ENCODE measurements at places on chromosomes 4 and X.

- peak; percentile 3 for DNase-seq
These were observed 377.1 kb upstream of the HS3ST1 start for GRCh38 chr4:11805842-11806241.

GRCh38 chrX:126489116-126489695 lies 63.4 kb downstream of the DCAF12L1 start:
- DNase-seq, result no peak

DNA sequence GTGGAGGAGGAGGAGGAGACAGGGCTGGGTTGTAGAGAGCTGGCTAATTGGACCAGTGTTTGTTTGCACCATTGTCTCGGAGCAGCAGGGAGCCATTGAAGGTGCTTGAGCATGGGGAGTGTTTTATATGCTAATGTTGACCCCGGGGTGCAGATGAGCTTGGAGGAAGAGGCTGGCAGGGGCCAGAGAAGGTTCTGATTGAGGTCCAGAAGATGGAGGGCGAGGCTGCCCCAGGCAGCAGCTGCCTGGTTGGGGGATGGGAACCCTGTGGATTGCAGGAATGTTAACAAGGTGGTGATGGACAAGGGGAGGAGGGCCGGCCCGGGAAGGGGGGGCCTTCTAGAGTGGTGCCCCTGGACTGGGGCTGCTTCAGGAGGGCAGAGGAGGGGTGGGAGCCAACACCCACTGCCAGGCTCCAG lies 18.0 kb downstream of the DOK7 start:
- no peak for DNase-seq

GRCh38 chrX:110966839-110967238 lies 129.2 kb upstream of the PAK3 start:
- no peak for DNase-seq

DNA sequence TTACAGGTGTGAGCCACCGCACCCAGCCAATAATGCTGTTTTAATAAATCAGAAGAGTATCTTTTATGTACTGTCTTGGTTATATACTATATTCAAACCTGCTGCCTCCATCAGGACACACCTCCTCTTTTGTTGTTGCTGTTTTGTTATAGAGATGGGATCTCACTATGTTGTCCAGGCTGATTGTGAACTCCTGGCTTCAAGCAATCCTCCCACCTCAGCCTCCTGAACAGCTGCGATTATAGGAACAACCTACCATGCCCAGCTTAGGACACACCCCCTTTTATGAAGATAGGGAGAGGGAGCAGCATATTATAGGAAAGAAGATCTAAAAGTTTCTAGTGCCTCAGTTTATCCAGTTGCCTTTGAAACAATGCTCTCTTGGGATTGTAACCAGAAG lies 62.2 kb upstream of the RAB33B start:
- no peak for DNase-seq

- no peak for DNase-seq
These were observed 192.2 kb downstream of the ADGRA3 start for GRCh38 chr4:22323691-22324090.

- peak; percentile 23 for DNase-seq
These were observed 37.6 kb upstream of the SHISA3 start for GRCh38 chr4:42359711-42360110.

- peak; percentile 59 for DNase-seq
These were observed 876 bp downstream of the MPP1 start for GRCh38 chrX:154804261-154804956.

GRCh38 chrX:51461053-51462044 lies 35.0 kb downstream of the NUDT11 start:
- peak; percentile 24 for DNase-seq

DNA sequence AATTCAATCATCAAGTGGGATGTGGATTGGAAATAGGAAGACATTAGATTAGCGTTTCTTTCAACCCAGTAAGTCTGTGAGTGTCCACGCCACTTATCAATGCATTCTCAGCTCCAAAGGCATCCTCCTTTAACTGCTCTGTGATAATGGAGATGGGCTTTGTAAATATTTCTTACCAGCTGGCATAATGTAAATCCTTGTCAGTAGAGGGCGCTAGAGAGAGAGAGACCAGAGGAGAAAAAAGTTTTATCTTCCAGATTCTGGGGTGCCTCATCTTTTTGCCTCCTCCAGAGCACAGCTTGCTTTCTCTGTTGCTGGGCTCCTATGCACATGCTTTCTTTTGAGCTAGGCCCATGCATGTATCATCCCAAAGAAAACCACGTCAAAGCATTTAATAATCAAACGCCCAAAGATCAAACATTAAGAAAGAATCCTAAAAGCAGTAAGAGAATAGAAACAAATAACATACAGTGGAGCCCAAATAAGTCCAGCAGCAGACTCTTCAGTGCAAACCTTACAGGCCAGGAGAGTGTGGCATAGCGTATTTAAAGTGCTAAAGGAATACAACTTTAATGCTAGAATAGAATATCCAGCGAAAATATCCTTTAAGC lies 9.6 kb upstream of the MTMR1 start:
- DNase-seq, result peak; percentile 63

- DNase-seq, result no peak
These were observed 1878.4 kb downstream of the ARAP2 start for GRCh38 chr4:34365946-34366345.

DNA sequence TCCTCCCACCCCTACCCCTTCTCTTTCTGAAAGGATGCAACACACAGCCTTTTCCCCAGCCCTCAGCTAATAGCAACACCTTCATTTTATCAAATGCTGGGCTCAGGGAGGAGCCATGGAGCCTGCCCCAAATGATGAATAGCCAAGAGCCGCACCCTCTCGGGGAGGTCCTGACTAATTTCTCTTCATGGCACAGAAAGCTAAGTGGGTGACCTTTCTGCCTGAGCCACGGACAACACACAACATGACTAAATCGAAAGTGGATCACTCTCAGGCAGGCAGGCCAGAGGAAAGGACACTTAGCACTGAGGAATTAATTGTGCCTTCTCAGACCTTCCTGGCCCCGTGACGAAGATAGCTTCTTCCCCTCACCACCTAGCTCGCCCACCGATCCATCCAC lies 165.1 kb upstream of the RAI2 start:
- DNase-seq, result peak; percentile 18

GRCh38 chr4:8817096-8817812 lies 54.4 kb downstream of the HMX1 start:
- DNase-seq, result no peak

DNA sequence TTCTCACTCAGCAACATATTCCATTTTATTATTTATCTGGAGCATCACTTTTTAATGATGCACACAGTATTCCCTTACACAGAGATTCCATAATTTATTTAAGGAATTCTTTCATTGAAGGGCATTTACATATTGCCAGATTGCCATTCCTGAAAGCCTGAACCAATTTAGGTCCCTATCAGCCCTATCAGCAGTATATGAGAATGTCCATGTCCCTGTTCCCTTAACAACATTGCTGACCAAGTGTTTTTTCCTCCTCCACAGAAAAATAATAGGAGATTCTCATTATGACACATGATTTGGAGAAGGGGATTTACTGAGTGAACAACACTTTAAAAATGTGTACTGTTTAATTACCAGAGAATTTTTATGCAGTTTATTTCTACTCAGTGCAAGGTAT lies 90.1 kb upstream of the PHOX2B start:
- DNase-seq, result no peak

DNA sequence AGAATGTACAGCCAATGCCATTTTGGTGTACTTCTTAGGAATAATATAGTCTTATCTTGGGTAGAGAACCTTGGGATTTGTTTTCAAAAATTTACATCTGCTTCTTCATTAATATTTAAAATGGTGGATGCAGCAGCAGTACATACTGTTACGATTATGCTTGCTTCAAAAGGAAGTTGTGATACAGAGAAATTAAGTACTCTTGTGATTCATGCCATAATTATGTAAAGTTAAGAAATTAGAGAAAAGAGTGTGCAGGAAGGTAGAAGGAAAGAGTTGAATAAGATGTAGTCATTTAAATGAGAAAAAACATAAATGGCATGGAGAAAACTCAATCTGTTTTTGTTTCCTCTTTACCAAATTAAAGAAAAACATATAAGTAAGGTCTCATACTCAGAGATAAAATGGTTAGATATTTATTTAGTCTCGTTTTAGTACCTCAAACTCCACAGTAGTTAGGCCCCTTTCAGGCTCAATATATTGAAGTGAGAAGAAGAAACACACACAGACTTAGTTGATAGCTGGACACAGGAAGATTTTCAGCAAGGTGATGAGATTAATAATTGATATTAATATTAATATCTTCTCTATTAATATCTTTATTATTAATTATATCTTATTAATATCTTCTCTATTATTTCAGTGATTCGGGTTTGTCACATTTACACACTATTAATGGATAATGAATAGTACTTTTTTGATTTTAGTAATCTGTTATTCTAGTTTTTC lies 70.1 kb upstream of the HPGD start:
- DNase-seq, result peak; percentile 21

DNA sequence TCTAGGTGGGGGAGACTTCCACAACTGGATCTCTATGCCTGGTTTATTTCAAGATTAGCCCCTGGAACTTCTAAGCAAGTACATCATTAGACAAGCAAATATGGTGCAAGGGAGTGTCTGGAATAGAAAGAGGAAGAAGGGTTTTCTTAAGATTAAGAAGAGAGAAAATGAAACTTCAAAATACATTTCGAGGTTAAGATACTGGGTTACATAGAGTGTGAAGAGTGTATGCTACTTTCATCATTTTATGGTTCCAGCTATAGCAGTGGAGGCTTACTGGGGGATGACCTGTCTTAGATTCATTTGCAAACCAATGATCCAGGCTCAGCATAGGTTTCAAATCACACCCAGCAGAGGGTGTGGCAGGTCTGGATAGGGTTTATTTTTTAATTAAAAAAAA lies 144.4 kb upstream of the GATB start:
- no peak for DNase-seq

GRCh38 chr4:87032884-87033533 lies 98.2 kb downstream of the AFF1 start:
- peak; percentile 48 for DNase-seq

GRCh38 chr4:186719925-186720694 lies 3.5 kb downstream of the FAT1 start:
- no peak for DNase-seq

Data from M059J (cell line).